ENCODE measurements at places on chromosomes 2 and 18.

DNA sequence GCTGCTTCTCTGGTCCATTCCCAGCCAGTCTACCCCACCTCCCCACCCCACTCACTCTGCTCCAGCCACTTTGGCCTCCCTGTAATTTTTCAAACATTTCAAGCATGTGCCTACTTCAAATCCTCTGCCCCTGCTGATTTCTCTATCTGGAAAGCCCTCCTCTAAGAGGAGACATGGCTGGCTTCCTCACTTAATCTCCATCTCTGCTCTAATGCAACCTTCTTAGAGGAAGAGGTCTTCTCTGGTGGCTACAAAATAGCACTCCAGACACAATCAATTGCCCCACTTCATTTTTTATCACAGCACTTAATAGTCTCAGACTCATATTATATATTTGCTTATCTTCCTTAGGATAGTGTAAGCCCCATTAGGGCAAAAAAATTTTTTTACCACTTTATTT lies 161.1 kb upstream of the SLC39A10 start:
- DNase-seq: no peak

DNA sequence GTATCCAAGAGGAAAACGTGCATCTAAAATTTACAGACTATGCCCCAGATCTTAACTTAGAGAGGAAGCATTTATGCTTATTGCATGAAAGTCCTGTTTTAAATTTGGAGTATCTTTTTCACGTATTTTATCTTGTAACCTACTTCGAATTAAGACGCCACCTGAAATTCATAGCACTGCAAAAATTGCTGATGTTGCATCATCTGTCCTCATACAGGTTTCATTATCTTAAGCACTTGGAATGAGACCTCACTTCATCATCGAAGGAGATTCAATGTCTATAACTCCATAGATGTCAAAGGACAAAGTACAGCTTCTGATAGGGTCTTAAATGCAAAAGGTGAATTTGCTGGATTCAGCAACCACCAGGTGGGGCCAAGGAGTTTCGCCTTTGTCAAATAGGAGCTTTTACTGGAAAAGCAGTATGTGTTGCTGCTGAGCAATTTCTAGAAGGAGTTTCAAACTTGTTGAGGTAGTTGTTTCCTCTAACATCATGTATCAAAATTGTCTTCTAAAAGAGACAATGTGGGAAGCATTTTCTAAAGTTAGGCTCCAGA lies 106.4 kb upstream of the CCDC85A start:
- DNase-seq: no peak

GRCh38 chr2:118852605-118853128 lies 5.2 kb upstream of the EN1 start:
- DNase-seq: no peak

DNA sequence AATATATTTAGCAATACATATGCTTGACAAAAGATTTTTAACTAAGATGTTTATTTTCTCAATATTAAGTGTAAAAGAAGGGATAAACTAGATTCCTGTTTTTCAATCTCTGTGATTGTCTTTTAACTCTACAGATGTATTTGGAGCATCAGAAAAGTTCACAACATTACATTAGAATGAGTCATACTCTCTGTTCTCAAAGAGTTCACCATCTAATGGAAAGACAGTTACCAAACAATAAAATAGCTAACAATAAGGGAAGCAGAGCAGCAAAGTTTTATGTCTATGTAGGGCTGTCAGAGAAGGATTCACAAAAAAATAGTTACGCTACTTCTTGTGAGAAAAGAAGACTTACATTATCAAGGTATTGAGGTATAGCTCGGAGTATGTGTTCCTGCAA lies 109.2 kb upstream of the MAP2 start:
- DNase-seq: no peak

DNA sequence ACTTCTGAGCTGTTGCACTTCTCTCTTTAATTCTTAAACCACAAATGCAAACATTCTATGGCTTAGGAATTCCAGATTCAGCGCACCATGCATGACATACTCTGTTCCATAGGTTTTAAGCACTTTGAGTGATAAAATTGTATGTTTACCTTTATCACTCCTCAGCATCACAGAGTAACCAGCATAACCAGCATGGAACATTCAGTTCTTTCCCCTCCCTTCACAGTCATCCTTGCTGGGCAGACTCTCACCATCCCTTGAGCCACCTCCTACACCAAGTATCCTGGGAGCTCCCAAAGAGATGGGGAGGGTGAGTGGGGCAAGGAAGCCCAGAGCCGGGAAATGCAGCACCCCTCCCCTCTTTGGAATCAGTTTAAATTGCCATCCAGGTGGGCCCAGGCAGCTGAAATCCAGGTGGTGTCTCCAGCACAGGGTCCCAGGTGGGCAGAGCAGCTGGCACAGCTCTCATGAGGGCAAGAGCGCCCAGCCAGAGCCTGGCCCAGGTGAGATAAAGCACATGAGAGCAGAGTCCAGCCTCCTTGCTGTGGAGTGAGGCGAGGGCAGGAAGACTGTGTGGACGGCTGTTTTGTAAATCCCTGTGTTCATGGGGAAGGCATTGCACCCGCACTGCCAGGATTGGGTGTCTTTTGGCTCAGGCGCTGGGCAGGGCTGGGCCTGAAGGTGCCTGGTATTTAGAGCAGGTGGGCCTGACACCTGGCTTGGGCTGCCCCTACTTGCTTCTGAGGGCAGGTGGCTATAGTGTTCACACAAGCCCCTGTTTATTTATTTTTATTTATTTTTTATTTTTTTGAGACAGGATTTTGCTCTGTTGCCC lies 36.8 kb downstream of the LAMA3 start:
- DNase-seq: no peak

GRCh38 chr2:106892048-106892447 lies 6.1 kb upstream of the ST6GAL2 start:
- DNase-seq: no peak

DNA sequence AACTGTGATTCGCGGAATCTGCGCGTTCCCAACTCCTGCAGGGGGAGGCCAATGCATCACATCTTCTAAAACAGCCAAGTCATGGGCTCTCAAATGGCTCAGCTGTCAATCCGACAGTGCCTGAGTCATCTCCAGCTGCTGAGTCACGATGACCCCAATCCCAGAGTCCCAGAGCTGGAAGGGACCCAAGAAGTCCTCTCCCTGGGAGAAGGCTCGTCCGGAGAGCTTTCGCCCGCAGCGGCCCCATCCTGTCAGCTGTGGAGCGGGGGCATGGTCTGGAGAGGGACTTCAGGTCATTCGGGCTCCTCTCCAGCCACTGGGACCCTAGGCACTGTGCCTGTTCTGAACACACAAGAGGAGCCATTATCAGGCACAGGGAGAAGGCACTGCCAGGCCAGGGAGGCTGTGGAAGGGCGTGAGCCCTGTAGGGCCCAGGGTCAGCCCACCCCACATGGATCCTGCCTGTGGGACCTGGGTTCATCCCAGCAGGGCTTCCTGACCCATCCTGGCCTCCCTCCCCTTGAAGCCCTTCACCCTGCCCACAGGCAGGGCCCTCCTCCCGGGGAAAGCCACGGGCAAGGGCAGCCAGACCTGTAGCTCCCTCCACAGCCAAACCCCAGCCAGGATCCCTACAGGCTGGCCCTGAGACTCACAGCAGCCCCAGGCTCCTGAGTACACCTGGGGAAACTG lies 47.6 kb upstream of the GPC1 start:
- DNase-seq: no peak

GRCh38 chr2:183718246-183718645 lies 594.0 kb downstream of the NUP35 start:
- DNase-seq: no peak

- no peak for DNase-seq
Observed at GRCh38 chr18:35076135-35076924, 35.1 kb downstream of the MAPRE2 start.

DNA sequence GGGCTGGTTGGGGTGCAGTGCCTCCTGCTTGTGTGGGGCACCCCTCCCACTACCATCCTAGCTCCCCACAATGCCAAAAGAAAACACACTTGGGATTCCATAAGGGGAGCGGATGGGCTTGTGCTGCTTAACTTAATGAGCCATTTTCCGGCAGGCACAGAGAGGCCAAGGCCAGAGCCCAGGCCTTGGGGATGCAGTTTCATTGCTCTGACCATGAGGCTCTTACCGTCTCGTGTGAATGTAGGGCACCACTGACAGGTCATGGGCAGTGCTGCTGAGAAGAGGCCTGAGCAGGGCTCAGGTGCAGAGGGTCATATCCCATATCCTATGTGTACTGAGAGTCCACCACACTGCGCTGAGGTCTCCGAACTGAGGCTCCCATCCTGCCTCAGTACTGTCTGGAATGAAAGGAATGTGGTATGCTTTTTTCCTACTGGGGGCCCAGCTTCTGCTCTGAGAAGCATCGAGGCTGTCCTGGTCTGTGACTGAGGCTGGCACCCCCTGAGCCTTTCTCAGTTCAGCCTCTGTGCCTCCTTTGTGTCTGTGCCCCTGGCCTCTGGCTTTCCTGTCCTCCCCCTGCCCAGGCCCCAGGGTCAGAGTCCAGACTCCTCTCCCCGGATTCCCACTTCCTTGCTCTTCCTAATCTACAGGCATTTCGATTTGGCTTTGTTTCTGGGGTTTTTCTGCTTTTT lies 45.2 kb upstream of the MAPRE3 start:
- no peak for DNase-seq

- no peak for DNase-seq
Observed at GRCh38 chr2:187435756-187436155, 12.3 kb downstream of the CALCRL start.

DNA sequence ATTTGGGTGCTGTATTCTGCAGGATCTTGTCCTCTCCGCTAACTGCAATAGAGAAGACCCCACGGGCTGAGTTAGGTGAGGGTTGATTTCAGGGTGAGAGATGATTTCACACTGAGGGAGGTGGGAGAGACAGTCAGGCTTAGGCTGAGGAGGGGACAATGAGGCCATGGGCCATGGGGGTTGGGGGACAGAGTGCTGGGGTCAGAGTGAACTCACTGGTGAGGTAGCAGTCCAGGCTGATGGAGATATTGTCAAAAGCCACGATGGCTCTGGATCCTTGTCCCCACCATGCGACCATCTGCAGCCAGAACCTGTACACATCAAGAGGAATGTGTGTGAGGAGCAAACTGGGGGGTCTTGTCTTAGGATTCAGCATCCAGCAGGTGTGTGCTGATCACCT lies 160.0 kb downstream of the CLIP4 start:
- DNase-seq: no peak

DNA sequence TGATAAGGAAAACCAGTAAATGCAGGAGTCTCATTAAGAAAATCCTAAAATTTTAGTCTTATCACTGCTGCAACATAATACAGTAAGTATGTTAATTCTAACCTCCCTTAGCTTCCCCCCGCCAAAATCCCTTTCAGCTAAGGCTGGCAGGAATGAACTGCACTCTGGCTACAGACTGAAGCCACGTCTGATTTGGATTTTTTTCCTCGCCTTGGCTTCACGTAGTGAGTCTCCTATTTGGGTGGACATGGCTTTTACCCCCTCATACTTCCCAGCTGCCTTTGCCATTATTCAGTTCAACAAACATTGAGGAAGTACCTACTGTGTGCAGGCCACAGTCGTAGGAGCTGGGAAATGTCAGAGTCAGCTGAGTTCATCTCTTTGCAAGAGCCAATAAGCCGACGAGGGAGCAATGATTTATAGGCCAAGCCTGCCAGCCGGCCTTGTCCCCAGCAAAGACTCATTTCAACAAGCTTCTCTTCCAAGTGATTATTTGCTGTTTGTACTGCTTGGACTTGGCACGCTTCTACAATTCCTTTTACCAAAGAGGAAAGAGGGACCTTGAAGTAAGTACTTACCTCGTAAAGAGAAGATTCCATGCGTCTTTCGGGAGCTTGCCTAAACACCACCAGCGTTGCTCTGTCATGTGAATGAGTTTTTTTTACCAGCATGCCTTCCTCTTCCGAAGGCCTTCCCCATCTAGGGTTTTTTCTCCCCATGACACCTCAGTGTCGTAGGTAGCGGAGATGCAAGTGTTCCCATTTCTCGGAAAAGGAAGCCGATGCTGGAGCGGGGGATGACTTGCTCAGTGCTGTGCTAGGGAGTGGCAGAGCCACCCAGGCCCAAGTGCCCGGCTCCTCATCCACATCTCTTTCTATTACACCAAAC lies 138.6 kb downstream of the KLHL29 start:
- no peak for DNase-seq

DNA sequence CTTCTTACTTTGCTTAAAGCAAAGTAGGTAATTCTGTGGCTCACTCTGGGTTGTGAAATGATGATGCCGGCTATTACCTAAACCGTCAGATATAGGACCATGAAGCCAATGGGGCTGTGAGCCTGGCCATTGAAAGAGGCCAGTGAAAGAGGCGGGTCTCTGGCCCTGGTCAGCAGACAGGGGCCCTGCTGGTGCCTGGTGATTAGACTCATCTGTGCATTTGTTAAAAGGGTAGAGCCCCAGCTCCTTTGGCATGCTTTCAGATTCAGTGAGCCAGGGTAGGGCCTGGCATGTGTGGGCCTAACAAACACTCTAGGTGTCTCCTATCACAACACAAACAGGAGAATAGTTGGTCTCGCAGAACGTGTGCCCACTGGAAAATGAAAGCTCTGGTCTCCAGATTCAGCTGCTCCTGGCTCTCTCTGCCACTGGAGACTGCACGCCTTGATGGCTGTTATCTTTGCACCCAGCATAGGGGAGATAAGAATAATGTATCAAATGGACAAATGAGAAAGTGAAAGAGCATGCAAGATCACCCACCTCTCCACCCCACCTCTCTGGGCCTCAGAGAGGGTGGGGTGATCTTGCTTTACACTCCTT lies 6.9 kb downstream of the LRRC30 start:
- no peak for DNase-seq

DNA sequence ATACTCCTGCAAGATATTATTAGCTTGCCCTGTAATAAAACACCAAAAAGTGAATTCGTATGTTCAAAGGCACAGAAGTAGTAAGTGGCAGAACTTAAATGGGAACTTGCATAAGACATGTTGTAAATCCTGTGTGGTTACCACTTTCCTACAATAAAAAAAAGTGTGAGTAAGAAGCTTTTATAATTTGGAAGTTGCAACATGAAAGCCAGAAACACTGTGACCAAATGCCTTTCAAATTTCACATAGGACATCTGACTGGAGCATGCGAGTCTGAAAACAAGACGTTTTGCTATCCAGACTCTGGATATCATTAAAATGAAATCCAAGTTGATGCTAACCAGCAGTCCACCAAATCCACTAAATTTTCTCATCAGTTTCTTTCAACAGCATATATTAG lies 886.2 kb upstream of the NRXN1 start:
- DNase-seq: no peak

GRCh38 chr2:167844714-167845530 lies 402.5 kb downstream of the STK39 start:
- no peak for DNase-seq

DNA sequence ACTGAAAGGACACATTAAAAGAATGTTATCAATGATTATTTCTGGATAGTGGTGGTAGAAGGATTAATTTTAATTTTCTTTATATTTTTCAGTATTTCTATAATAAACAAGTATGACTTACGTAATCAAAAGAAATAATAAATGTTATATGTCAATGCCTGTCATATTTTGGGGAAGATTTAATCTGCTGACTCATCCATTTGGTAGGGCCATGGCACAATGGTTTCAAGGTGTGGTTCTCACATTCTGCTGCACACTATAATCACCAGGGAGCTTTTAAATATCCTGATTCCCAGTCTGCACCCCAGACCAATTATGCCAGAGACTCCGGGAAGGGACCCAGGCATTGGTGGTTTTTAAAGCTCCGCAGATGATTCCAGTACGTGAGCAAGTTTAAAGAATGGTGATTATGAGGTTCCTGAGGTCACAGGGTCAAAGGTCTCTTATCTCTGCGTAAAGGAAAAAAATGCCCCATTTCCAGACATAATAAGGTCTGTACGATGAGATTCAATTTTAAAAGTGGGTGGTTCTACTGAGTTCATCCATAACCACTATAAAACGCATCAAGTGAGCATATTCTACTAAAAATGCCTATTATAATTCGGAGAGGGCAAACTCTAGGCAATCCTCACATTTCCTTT lies 27.2 kb downstream of the WIPF1 start:
- no peak for DNase-seq

Data from activated T-cell treated with anti-CD3 and anti-CD28 coated beads for 48 hours (primary cell).